GM12891 (cell line): ENCODE measurements at places on chromosomes 6 and 20.

DNA sequence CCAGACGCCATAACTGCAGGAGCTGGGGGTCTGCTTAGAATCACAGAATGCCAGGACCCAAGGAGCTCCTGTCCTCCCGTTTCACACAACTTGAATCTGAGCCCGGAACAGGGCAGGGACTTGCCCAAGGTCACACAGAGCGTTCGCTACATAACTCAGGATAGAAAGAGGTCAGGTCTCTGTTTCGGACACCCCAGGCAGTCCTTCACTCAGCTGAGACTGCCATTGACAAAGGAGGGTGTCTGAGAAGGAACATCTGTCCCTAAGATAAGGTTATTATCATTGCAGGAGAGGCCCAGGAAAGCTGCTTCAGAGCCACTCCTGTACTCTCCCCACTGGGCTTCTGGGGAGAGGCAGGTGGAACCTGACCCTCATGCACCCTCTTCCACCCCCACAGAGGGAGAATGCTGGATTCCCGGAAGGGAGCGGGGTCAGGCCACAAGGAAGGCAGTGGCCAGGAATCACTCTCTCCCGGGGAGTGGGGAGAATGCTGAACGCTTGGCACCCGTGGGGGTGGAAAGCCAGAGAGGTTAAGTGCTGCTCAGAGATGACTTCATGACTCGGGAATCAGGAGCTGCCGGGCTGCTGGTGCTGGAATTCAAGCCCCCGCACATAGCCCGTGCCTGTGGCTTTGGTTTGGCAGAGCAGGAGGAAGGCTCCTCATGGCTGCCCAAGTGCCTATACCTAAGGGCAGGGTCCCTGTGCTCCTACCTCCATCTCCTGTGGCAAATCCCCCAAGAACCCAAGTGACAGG, 10.7 kb downstream of the SDC4 start:
- DNase-seq: no peak

- DNase-seq: no peak
Observed at GRCh38 chr20:22977047-22977785, 57.9 kb upstream of the SSTR4 start.

- DNase-seq: no peak
Observed at GRCh38 chr20:57806476-57806875, 96.7 kb upstream of the PMEPA1 start.

DNA sequence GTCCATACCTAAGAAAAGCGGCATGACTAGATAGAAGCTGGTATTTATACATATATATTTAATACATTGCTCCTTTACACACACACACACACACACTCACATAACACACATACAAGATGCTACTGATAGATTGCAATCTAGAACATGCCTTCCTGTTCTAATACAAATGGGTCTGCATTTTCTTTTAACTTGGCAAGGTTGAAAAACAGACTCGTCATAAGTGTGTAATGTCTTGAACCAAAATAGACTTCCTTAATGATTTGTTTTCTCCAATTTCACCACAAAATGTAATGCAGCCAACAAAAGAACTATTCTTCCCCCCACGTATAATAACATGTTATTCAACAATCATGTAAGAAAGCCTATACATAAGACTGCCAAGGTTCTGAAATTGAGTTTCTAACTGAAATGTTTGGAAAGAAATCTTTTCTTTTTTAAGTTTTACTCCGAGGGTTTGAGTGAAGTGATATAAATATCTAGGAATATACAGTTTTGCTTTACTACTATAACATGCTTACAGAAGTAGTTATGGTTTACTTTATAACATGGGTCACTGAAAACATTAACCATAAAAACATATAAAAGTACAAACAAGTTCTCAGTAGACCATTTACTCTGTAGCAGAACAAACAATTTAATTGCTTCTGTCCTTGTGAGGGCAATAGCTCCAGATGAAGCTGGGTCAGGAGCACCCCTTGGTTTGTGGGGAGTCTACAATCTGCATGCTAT, 207.5 kb downstream of the FOXC1 start:
- DNase-seq: no peak

DNA sequence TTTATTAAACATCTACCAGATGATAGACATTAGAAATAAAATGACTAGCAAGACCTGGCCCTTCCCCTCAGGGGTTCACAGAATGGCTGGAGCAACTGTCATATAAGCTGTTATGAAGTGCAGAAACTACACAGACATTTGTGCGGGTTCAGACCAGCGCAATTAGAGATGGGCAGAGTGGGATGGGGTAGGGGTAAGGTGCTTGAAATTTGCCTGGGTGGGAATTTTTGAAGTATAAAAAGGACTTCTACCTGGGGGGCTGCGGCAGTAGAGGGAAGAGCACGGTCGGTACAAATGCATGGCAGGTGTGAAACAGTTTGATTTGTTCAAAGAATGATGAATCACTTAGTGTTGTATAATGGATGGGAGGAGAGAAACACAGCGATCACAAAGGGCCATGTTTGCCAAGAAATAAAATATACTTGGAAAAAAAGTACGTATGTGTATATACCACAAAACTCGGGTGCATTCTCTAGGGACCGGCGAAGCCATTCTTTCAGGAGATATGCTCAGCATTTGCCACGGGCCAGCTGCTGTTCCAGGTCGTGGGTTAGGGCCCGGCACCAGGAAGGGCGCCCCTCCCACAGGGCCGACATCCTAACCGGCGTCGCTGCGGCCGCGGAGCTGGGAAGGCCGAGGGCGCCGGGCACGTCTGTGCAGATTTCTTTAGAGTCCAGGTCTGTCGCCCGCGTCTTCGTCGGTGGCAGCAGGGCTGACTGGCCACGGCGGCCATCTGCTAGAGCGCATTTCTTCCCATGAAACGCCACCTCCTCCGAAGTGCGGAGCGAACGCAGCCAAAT, 809 bp upstream of the NOL7 start:
- no peak for DNase-seq

DNA sequence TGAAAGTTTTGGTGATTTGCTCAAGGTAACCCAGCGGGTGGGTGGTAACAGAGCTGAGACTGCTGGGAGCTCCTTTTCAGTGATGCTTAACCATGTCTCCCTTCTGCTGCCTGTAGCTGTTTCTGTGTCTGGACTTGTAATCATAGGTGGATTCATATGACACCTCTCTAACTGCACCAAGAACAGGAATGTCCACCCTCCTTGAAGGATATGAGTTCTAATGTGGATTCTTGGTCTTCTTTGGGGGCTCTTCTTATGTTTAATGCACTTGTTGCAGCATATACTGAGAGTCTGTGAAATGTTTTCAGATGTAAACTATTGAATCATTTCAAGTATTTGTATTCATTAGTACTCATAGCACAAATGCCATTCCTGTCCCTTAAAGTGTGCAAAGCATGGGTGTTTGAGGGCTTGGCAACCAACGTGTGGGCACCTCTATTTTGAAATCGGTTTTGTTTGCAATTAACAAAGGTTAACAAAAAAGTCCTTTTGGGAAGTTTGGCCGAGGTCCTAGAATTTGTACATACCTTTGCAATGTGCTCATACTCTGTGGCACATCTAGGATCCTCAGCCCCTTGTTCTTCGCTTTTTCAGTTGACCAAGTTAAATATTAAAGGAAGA, 138.0 kb downstream of the SOX4 start:
- DNase-seq: no peak

DNA sequence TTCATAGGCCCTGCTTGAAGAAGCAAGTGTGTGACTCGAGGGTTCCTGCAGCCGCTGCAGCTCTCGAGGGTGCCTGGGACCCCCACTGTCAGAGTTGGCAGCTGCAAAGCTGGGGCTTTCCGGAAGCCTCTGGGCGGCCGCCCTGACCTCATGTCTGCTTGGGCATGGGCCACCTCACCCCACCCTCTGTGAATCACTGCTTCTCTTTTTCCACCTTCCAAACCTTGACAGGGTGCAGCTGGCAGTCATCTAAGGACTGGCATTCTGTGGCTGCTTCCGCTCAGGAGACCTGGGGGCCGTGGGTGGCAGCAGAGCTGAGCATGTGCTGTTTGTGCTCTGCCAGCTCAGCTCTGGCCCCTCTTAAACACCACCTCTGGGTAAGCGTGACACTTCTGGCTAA, 32.0 kb downstream of the ERMARD start:
- no peak for DNase-seq

DNA sequence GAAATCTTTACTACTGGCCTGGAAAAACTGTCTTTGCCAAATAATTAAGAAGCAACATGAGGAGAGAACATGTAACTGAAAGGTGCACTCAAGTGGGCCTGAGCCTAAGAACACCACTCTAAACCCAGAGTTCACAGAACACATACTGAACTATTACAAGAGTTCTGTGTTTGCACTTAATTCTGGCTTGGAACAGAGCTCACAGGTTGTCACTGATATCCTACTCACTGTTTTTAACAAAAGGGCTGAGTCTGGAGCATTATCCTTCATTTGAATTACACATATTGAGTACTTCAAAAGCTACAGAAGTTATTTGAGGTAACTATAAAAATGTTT, 164.7 kb downstream of the OGFRL1 start:
- DNase-seq: no peak

DNA sequence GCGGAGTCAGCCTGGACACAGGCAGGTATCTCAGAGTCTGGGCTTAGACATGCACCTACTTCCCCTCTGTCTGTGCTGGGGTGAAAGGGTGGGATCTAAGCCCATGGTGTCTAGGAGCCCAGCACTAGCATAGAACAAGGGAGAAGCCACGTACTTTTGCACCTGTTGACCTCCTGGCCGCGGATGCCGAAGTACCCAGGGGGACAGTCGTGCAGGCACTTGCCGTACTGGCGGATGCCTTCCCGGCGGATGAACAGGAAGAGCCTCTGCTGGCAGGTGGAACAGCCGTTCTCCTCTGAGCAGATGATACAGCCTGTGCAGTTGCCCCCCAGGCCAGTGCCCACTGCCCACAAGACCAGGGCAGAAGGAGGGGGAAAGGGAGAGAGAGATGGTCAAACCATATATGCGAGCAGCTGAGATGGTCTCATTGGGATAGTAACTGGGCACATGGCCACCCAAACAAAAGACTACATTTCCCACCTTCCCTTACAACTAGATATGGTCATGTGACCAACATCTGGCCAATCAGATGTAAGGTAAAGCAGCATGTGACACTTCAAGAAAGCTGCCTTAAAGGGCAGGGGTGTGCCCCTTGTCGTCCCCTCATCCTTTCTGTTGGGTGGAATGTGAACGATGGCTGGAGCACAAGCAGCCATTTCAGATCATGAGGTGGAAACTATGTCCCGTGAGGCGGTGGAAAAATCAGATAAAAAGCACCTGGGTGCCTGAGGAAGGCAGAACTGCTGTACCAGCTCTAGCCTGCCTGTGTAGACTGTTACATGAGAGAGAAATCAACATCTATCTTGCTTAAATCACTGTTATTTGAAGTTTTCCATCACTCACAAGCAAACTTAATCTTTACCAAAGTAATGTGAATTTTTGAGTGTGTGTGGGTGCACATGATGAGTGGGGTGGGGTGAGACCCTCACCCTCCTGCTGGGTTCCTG, 34.0 kb downstream of the RSPO4 start:
- no peak for DNase-seq

- no peak for DNase-seq
Observed at GRCh38 chr20:3889489-3890397, 556 bp downstream of the PANK2 start.

DNA sequence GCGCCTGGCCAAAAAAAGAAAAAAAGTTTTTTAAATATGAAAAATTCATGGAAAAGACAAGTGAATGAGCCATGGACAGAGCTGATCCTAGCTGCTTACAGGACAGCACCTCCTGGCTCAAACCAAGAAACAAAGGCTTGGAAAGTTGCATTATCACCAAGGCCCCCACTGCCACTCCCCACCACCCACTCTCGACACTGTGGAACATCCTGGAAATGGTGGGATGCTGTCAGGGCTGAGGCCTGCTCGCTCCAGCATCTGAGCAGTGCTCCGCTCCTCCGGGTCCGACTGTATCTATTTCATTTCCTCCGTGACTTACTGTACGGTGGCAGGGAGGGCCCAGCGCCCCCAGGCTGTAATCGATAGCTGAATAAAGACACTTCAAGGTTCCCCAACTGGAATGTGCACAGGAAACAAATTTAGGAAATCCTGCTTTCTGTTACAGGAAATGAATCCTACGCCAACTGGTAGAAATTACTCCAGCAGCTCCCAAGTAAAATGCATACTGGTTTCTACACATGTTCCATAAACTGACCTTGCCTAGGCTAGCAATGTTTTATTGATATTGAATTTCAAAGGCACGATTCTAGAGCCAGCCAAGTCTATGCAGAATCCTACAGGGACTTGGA, 109.5 kb upstream of the NFATC2 start:
- no peak for DNase-seq

DNA sequence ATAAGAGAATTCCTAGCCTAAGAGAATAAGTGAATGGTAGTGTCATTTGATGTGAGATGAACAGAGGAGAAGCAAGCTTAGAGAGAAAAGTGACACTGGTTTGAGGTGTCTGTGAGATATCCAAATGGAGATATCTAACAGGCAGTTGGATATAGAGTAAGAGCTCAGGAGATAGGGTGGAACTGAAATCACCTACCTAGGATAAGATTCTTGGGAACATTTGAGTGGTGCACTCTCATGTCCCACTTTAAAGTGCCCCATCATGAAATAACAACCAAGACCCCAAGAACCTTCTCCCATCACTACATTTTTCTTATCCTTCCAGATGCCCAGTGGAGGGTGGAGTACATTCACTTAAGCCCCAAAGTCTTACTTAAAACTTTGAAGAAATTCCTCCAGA, 109.0 kb upstream of the MAFB start:
- no peak for DNase-seq

DNA sequence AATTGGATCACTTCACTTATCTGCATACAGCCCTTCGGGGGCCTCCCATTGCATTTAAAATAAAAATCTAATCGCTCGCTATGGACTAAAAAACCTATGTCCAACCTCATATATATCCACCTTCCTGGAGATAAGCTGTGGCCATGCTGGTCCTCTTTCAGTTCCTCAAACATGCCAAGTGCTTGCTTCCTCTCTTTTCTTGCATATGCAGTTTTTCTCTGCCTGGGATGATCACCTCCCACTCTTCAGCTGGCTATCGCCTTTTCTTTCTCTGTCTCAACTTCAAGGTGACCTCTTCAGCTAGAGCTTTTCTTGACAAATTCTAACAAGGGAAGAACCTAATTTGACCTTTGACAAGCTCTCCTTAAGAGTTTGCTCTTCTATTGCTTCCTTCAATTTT, 5.6 kb upstream of the TFB1M start:
- no peak for DNase-seq

DNA sequence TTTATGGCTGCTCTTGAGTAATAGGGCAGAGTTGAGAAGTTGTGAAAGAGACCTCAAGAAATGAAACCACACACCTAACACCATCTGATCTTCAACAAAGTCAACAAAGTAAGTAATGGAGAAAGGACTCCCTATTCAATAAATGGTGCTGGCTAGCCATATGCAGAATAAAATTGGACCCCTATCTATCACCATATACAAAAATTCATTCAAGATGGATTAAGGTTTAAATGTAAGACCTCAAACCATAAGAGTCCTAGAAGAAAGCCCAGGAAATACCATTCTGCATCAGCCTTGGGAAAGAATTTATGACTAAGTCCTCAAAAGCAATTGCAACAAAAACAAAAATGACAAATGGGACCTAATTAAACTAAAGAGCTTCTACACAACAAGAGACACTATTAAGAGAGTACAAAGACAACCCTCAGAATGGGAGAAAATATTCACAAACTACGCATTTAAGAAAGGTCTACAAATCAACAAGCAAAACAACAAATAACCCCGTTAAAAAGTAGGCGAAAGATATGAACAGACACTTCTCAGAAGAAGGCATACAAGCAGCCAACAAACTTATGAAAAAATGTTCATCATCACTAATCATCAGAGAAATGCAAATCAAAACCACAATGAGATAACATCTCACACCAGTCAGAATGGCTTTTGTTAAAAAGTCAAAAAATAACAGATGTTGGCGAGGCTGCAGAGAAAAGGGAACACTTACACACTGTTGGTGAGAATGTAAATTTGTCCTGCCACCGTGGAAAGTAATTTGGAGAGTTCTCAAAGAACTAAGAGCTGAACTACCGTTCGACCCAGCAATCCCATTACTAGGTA, 4.0 kb downstream of the MAP3K5 start:
- DNase-seq: no peak
